ENCODE measurements at places on chromosomes 2 and 18.
A peak's percentile ranks its signal among the peaks of the same experiment; 100 is the strongest.

DNA sequence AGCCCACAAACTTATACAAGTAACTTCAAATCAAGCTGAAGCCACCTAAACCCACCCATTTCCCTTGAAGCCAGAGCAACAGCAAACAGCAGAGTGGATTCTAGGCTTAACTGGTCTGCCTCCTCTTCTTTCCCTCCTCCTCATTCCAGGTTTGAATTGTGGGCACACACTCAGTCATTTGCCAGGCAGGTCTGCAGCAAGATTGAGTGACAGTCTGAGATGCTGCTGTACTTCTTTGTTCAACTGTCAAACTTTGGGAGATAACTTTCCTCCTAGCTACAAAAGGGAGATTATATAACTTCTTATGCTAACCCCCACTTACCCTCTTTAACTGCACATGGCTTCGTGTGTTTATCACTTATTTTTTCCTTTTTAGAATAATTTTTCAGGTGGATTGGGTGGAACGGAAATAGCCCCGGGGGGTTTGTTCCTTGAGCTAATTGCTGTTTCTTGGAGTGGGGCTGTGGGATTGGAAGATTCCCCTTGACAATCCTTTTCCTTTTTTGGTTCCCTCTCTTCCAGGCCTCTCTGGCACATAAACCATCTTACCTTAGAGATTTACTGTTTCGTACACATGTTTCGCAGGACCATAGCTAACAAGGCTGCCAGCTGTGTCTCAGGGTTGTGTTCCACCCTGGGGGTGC lies 55.0 kb downstream of the RNF144A start:
- no peak for DNase-seq

- DNase-seq = no peak
Measured at GRCh38 chr2:54652540-54652939, 70.9 kb upstream of the EML6 start.

GRCh38 chr2:43542285-43542933 lies 53.4 kb downstream of the THADA start:
- DNase-seq = no peak

- DNase-seq = peak; percentile 13
Measured at GRCh38 chr2:85768713-85769112, 14.9 kb downstream of the ATOH8 start.

DNA sequence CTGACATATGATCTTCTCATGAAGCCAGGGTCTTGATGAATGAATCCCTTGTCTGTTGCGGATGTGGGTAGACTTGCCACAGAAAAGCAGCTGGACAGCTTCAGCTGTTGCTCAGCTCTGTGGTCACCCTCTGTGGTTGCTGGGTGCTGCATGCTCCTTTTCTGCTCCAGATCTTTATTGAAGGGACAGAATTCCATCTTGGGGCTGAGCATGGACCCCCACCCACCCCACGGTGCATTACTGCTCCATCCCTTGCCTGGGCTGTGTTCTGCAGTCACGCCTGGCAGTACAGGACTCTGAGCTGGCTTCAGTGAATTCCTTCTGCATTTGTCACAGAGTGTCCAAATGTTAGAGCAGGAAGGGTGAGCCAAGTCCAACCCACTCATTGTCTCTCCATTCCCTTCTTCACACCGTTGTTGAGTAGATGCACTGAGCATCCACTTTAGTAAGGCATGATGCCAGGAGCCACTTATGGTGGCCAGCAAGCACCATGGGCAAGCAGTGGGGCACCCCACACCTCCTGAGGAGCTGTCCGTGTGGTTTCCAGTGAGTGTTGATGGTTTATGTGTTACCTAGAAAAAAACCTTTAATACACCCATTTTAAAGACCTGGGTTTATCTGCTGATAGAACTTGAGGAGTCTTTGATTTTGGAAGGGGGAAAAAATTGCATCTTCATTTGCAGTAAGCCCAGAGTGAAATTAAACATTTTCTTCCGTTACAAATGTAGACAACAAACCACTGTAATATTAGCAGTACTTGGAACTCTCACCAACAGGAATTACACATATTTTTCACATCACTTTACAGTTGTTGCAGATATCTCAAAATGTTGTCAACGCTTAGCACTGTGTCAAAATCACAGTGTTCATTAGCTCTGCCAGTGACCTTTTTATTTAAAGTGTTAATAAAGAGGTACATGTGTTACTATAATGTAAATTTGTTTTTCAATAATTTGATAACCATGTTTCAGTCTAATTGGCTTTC lies 14.7 kb upstream of the ITGB6 start:
- DNase-seq = no peak

GRCh38 chr2:70347831-70348230 lies 46.0 kb upstream of the FAM136A start:
- DNase-seq = no peak
